ENCODE measurements at places on chromosomes 7 and 10.

DNA sequence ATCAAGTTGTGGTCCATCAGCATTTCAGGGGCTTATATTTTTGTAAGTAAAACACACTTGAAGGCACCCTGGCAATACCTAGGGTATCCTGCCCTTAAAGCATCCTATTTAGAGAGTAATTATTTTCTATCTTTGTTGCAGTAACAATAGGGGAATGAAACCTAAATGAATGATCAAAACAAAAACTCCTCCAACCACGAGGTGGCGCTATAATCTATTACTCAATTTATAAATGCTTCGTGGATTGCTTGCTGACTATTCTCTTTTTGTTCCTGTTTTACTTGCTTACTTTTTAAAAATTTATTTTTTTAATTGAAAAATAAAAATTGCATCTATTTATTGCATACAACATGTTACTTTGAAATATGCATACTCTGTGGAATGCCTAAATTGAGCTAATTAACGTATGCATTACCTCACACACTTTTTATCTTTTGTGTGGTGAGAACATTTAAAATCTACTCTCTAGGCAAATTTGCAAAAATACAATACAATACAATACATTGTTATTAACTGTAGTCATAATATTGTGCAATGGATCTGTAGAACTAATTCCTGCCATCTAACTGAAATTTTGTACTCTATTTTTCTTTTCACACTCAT, 147.7 kb upstream of the BMPER start:
- no peak for DNase-seq

DNA sequence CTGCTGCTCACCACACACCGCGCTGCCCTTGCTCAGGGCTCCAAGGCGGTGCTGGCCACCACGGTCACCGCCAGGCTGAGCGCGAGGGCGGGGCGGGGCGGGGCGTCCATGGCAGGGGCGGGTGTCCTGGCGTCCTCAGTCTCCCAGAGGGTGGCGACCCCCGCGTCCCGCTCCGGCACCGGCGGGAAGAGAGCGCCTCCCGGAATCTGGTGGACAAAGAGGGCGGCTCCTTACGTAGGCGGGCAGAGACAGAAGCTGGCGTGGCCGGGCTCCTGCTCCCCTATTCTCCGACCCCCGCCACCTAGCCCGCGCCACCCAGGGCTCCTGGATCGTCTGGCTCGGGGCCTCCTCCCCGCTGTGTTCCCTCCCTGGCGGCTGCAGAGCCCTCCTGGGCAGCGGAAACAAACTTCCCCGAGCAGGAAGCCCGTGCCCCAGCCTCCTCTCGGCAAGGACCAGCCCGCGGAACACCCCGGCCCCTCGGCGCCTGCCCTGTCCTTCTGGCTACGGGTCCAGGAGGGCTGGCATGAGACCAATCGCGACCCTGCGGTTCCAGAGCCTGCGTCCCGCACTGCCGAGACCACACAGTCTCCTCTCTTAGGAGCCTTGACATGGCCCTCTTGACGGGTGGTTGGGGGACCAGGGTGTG, 133.8 kb upstream of the ZNF92 start:
- DNase-seq = no peak

DNA sequence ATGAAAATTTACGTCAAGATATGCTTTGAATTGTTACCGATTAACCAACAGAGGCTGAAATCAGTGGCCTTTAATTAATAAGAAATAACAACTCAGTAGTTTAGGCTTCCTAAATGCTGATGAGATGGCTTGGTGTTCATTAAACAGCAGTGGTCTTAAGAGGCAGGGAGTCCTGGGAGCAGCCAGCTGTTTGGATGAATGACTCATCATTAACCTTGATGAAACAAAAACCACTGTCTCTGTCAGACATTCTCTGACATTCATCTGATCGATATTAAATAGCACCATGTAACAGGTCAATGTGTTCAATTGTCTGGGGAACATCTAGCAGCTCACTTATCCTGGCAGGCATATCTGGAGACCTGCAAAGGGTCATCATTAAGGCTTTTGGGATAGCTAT, 234.2 kb upstream of the LRRN3 start:
- no peak for DNase-seq

DNA sequence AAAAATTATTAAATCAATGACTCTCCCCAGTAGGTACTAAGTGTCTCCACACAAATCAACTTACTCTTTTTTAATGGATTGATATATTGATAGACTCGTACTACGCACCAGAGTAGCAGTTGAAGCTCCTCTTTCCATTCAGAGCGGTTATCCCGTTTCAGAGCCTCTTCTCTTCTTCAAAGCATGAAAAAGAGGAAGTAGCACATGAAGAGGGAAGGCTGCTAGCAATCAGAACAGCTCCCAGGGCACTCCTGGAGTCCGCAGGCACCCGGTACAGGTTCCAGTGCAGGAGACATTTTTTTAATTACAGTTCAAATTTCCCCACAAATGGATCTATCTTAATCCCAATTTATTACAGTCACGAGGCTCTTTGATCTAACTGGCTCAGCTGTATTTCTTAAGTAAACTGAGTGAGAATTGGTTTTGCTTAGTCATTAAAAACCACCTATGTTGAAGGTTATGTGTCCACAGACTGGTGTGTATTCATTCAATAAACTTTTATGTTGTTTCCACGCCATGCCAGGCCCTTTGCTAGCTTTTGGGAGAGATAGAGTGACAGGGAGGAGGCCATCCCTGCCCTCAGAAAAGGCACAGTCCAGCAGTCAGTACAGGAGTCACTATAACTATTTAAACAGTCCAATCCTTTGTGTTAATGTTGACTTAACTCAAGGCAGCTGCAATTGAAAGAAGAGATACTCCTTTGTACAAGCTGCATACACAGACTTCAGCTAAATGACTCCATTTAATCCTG, 32.1 kb upstream of the CALN1 start:
- no peak for DNase-seq

- DNase-seq = no peak
These were observed 825 bp downstream of the MRPL32 start for GRCh38 chr7:42932811-42933591.

DNA sequence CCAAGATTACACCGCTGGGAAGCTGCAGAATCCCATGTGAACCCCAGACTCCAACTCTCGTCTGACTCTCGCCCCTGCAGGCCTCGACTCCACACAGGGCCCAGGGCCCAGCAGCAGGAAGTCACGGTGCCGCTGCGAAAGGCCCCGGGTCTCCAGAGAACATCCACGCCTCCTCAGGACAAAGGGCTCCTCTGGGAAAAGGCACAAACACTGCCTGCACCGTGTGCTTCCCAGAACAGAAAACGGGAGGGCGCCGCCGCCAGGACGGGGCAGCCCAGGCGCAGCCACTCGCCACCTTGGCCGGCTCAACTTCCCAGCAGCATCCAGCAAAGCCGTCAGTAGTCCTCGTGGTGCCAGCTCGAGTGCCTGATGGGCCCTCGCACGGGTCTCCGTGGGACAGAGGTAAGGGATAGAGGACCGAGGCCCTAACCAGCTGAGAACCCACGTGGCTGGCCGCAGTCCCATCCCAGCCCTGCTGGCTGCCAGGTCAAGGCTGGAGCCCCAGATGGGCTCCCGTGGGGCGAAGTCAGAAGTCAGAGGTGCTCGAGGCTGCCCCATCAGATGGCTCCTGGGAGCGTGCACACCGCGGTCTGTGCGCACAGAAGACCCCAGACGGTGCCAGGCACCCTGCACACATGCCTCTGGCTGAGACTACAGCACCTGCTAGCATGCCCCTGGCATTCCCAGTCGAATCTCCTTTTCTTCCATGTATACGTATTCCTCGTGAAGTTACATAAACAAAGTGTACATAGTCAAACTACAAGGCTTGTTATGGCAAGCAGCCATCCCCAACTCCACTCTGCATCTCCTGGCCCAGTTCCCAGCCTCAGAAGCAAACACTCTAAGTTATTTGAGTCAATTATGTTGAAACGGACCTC, 60.2 kb downstream of the MAD1L1 start:
- DNase-seq = no peak

DNA sequence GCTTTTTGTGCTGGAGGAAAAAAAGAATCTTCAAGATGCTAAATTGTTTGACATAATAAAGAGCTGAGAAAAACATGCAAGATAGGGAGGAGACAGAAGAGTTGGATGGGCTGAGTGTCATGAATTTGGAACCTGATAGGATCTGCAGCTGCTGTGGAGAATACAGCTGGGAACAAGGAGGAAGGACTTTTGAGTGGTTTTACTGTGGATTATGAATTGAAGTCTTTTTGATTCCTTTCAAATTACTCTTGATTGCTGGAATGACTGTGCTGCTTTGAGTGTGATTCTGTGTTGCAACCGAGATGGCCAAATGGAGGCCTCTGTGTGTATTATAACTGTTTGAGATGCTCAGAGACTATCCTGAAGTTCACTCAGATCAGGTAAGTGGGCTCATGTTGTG, 4.0 kb downstream of the EFCAB10 start:
- no peak for DNase-seq

DNA sequence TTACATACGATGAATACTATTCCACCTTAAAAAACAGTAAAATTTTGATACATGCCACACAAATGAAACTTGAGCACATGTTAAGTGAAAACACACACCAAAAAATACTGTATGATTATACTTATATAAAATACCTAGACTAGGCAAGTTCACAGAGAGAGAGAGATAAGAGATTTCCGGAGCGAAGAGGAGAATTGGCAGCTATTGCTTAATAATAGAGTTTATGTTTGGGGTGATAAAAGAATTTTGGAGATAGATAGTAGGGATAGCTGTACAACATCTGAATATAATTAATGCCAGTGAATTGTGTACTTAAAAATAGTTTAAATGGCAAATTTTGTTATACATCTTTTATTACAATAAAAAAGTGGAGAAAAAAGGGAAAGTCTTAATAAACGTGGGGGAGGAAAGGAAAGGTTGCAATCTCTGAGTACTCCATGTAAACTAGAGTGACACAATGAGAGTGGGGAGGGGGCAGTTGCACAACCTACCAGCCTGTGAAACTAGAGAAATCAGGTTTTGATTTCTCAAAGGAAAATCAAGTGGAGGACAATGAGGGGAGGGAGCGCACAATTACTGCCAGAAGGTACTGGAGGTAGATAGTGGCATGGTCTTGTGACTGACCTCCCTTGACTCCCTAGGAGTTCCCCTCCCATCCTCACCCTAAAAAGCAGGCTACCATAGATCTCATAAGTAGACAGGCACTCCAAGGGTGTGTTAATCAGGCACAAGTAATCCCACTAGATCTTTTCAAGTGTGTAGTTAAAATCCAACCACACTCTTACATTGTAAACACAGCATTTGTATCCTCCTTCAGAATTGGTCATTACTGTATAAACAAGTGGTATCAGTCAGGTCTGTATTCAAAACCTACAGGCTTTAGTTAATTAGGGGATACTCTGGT, 31.6 kb upstream of the ANK3 start:
- no peak for DNase-seq

DNA sequence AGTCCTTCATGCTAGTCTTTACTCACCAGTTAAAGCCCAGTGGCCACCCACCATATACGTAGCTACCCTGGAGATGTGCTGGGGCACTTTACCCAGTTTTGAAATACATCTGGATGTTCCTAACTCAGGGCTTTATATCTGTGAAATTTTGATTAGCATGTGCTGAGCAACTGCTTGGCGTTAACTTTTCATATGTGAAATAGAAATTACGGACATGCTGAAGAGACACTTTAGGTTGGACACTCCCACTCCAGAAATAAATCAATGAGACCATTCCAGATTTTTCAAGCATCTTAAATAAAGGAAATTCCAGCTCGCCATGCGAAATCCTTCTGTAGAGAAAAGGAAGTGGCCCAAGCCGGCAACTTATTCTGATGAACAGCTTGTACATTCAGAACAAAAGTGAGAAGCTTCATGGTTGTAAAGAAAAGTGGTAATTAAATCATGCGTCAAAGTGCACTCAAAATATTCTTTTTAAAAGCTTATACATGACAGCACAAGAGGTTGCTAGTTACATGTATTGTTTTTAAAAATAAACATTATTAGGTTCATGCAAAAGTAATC, 153.5 kb upstream of the ITGB1 start:
- DNase-seq = no peak

DNA sequence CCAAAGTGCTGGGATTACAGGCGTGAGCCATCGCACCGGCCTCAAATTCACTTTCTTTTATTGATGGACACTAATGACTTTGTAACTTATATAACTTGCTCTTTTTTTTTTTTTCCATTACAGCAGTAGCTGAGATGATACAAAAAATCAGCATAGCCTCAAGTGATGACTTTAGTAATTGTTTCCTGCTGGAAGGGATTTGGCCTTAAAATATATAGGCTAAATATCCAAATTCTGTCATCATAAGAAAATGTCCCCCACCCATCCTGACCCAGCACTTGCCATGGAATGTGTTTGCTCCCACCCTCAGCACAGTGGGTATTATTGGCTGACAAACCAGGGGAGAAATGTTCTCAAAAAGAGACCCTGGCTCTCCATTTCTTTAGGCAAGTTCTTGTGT, 1264.1 kb upstream of the AUTS2 start:
- DNase-seq = no peak

GRCh38 chr7:69687739-69688433, 89.6 kb downstream of the AUTS2 start:
- DNase-seq = no peak

DNA sequence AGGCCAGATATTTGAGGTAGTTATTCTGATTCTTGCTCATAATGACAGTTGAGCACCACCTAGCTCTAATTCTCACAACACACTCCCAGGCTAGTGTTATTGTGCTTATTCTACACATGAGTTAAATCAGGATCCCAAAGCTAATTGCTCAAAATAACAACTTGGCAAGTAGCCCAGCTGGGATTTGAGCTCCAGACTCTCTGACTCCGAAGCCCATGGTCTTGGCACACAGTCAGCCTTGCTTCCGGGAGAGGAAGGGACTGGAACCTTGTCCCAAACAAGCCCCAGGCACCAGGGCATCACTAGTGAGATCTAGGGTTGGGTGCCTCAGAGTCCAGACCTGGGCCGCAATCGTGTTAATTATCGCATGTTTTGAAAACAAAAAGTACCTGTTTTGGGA, 101.4 kb downstream of the GPAM start:
- DNase-seq = no peak

DNA sequence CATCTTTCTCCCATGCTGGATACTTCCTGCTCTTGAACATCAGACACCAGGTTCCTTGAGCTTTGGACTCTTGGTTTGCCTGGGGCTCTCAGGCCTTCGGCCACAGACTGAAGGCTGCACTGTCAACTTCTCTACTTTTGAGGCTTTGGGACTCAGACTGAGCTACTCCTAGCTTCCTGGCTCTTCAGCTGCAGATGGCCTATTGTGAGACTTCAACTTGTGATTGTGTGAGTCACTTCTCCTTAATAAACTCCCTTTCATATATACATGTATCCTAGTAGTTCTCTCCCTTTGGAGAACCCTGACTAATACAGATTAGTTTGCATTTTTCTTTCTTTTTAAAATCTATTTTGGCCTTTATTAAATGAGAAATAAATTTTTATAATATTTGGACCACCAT, 276.2 kb upstream of the SEMA3C start:
- no peak for DNase-seq

Data from stimulated activated CD8-positive, alpha-beta memory T cell treated with anti-CD3 and anti-CD28 coated beads, Interleukin-7, amount 100 ng/mL, for 1 hour (primary cell).